Upper lobe of left lung (tissue), 6 donors: ENCODE measurements at places on chromosomes 12 and 14. TPM values are rescaled to one million over a fixed set of nuclear protein-coding genes. Genes with fewer than 3 reads are reported as not detected.

PTPRB gene
- total RNA-seq, result 84.0 TPM

ACSM4 gene
- not detected for total RNA-seq

- DNase-seq, result no peak
- H3K4me3 ChIP-seq, result no peak overlapping the region
- H3K27ac ChIP-seq, result no peak overlapping the region
- no peaks in the 10 kb centered on the region for H3K4me1 ChIP-seq
These were observed 110.1 kb downstream of the EGLN3 start for GRCh38 chr14:33840797-33841196.

DNA sequence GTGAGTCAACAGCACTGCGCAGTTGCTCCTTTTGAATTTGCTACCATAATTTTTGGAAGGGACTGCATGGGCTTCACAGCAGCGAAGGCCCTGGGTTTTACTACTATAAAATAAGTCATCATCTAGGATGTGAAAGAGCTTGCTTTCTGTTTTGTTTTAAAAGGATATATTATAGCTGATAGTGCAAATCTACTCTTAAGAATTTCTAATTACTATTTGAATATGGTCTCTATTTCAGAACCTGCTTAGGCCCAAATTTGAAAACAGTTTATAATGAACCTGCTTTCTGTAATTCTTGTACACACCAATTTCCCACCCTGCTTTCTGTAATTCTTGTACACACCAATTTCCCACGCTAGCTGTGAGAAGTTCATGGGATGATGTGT lies 73.0 kb downstream of the SRGAP1 start:
- no peak overlapping the region for H3K4me3 ChIP-seq
- peak overlapping the region; percentile 43 for H3K27ac ChIP-seq

DNA sequence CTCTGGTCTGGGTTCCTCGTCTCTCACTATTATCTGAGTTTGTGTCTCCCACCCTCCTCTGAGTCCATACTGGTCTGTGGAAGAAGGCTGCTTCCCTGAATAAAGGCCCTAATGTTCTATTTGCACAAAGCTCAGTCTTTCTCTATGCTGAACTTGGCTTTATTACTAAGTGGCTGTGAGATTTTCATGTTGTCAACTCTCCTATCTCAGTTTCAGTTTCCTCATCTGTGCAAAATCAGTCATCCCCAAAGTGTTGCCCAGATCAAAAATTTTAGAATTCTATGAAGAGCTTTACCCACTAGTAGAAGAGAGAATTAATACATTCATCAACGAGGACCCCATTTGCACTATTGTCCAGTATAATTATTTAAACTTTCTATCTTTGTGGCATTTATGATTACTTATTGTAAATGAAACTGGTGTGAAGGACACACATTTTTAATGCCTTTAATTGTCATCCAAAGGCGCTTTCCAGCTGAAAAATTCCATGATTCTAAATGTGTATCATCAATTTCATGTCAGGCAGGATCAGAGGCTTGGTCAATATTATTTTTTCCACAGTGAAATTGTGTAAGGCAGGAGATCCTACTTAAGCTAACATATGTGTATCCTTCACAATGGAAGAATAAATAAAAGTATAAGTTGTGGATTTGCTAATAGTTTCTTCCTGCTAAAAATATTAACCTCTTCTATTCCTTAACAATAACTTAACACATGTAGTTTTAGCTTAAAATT lies 79.1 kb upstream of the EEA1 start:
- no peaks in the 10 kb centered on the region for H3K36me3 ChIP-seq
- no peaks in the 10 kb centered on the region for H3K4me1 ChIP-seq
- H3K27me3 ChIP-seq, result no peaks in the 10 kb centered on the region
- no peak overlapping the region for H3K4me3 ChIP-seq
- H3K27ac ChIP-seq, result no peak overlapping the region
